RPMI7951 (cell line): ENCODE measurements at places on chromosomes 5 and 9.

DNA sequence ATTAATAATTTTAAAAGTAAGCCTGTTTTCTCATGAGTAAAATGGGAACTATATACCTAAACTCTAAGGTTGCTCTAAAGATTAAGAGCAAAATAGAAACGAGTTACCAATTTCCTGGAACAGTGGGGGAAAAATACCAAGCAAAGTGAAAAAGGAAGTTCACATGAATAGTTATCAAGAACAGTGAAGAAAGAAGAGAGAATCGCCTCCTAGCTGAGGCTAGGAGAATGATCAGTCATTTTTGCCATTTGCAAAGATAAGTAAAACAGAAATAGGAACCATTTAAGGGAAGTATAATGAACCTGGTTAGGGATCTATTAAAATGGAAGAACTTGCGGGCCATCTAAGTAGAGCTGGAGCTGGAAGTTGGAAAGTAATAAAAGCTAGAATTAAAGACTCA, 50.7 kb downstream of the P4HA2 start:
- DNase-seq, result peak; percentile 42

DNA sequence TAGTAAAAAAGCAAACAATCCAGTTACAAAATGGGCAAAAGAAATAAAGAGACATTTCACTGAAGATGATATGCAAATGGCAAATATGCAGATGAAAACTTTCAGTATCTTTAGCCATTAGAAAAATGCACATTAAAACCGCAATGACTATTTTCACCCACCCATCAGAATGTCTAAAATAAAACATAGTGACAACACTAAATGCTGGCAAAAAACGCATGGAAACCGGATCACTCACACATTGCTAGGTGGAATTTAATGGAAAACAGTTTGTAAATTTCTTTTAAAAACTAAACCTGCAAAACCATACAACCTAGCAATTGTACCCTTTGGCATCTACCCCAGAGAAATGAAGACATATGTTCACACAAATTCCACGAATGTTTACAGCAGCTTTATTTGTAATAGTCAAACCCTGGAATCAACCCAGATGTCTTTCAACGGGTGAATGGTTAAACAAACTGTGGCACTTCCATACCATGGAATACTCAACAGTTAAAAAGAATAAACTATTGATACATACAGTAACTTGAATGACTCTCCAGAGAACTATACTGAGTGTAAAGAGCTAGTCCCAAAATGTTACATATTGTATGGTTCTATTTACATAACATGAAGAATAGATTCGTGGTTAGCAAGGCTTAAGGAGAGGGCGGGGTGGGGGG, 17.2 kb upstream of the PAM start:
- no peak for DNase-seq

DNA sequence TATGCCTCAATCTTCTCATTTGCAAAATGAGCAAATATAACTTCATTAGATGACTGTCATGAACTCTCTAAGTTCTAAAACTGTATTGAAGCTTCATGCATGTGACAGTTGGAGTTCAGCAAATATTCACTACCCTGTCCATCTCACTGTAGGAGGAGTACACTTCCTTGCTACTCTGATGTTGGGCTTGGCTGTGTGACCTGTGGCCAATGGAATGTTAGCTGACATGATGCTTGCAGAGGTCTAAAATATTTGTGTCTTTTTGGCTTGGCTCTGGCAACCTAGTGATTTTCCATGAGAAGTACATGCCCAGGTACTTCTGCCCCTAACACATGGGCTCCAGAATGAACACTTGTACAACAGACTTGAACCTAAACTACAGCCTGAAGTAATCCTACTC, 203.1 kb upstream of the ANKH start:
- DNase-seq, result no peak

GRCh38 chr5:169339869-169340268, 38.9 kb upstream of the SLIT3 start:
- DNase-seq, result no peak

DNA sequence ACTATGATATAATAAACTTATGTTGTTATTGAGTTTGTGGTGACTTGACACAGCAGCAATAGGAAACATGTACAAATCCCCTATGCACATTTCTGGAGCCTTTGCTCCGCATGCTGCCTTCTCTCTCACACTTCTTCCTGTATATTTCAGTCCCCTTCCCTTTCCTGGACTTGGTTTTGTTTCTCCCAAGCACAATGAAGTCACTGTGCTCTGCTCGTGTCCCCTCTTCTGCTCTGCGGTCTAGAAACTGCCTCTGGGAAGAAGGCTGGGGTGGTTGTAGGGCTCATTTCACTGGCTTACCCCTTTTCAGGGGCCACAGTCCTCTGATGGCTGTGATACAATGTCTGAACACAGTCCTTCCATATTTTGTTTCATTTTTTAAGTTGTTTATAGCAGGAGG, 15.7 kb upstream of the FGD3 start:
- DNase-seq, result no peak

- DNase-seq, result no peak
Observed at GRCh38 chr5:136516637-136517036, 151.3 kb upstream of the TRPC7 start.

GRCh38 chr5:93599399-93600120, 16.5 kb downstream of the NR2F1 start:
- DNase-seq, result no peak

DNA sequence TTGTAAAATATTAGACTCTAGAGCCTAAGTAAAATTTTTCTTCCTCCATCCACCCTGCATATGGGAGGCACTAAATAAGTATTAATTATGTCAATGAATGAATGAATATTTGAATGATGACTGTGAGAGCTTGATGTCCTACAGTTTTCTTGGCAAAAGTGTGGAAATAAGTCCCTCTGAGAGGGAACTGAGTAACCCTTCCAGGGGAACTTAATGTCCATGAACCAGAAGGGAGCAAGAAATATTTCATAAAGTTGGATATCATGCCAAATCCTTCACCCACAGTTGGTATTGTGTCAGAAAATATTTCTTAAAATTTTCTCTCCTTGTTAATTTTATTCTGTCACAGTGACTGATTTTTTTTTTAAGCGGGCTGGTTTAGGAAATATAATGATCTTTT, 36.6 kb downstream of the NNT start:
- DNase-seq, result no peak

DNA sequence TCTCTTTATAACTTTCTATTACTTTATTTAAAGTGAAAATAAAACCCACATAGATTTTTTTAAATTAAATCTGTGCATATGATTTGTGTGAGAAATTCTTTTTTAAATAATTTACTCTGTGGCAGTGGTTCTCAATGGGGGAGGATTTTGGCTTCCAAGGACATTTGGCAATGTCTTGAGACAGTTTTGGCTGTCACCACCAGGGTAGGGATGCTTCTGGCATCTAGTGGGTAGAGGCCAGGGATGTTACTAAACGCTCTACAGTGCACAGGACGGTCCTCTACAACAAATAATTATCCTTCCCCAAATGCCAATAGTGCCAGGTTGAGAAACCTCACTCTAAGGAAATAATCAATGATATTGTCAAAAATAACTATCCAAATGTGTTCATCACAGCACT, 177.9 kb upstream of the CCNG1 start:
- no peak for DNase-seq

- DNase-seq, result peak; percentile 24
Observed at GRCh38 chr9:129875687-129876395, 40.6 kb downstream of the USP20 start.

DNA sequence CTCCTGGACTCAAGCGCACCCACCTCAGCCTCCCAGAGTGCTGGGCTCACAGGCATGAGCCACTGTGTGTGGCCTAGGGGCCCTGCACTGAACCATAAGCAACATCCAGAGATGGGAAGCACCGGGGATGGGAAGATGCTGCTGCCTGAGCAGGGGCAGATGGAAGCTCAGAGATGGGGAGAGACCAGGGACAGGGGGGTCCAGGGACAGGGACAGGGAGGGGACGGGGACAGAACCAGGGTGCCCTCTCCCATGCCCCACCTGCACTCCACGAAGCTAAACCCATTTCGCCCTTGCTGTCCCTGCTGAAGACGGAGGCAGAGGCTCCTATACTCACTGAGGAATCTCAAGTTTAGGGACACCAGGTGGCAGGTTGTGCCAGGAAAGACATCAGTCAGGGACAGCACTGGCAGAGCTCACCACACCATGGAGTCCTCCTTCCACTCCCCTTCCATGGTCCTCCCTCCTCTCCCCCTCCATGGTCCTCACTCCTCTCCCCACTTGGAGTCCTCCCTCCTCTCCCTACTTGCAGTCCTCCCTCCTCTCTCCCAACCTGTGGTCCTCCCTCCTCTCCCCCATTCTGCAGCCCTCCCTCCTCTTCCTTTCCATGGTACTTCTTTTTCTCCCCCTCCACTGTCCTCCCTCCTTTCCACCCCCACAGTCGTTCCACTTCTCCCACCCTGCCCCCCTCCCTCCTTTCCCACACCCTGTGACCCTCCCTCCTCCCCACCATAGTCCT, 45.5 kb upstream of the LRRC14B start:
- no peak for DNase-seq

GRCh38 chr5:138833080-138833479, 42.1 kb downstream of the LRRTM2 start:
- no peak for DNase-seq

GRCh38 chr5:54113060-54113459, 197.3 kb downstream of the ARL15 start:
- no peak for DNase-seq

GRCh38 chr5:154603953-154604679, 126.1 kb upstream of the HAND1 start:
- peak; percentile 9 for DNase-seq
